Muscle of arm (tissue), 14 donors: ENCODE measurements at places on chromosomes 11 and 22.
A peak's percentile ranks its signal among the peaks of the same experiment; 100 is the strongest.

- no peak for DNase-seq
These were observed 30.4 kb downstream of the USH1C start for GRCh38 chr11:17513853-17514252.

DNA sequence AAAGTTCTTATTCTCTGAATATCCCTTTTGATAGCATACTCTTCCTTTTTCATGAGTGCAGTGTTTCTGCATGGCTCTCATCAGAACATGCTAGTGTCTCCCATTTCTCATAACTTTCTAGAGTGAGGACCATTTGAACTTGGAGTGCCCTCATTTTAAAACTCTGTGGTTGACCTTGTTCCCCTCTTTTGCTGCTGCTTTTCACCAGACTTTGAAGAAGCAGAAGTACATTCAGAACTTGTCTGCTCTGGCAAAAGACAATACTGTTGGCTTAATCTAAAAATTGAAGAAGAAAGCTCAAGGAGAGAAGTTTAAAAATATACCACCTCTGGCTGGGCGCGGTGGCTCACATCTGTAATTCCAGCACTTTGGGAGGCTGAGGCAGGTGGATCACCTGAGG lies 35.0 kb downstream of the PPARA start:
- DNase-seq, result no peak

GRCh38 chr11:27699242-27699925 lies 871 bp downstream of the BDNF start:
- DNase-seq, result no peak

DNA sequence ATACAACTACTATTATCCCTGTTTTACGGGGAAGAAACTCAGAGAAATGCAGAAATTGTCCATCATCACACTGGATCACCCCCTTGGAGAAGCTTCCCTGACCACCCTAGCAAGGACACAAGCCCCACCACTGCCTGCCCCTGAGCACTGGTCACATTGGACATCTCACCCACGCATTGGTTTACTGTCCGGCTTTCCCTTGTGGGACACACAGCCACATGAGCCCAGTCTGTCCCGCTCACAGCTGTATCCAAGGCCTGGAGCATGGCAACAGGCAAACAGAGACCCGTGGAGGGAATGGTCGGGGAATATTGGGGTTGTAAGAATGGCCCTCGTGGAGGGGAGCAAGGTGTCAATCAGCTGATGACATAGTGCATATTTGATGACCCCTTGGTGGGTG lies 42.7 kb upstream of the FGF3 start:
- no peak for DNase-seq

DNA sequence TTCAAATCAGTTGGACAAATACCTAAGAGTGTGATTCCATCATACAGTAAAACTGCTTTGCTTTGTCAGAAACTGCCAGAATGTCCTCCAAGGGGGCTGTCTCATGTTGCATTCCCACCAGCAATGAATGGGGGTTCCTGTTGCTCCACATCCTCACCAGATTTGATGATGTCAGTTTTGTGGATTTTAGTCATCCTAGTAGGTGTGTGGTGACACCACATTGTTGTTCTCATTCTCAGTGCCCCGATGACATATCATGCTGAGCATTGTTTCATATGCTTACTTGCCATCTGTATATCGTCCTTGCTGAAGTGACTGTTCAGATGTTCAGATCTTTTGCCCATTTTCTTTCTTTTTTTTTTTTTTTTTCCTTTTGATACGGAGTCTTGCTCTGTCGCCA lies 37.0 kb downstream of the CDPF1 start:
- no peak for DNase-seq

- no peak for DNase-seq
These were observed 6.2 kb downstream of the EIF3L start for GRCh38 chr22:37855462-37855861.

- peak; percentile 49 for DNase-seq
These were observed at the start of gene C11orf97 for GRCh38 chr11:94511932-94512781. TSS of gene C11orf97 (plus strand) at chr11:94512461. CDS start at chr11:94512529, 68 bp downstream.

DNA sequence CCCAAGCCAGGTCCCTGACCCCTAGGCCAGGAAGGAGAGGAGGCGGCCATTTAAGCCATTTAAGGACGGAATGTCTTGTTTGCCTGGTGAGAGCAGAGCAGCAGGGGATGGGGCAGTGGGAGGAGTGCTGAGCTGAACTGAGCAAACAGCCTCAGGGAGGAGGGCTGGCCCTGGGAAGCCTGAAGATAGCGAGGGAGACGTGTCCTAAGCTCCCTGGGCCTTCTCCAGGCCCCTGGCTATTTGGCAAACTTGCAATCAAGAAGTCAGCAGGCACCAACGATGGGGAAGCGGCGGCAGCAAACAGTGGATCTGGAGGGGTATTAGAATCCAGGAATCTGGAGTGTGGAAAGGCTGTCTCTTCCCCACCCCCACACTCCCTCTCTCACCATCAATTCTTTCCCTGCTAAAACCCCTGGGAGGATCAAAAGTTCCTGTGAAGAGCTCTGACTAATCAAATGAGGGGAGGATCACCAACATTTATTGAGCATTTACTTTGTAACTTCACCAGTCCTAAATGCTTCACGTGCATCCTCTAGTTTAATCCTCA lies 8.8 kb downstream of the BCL9L start:
- no peak for DNase-seq

DNA sequence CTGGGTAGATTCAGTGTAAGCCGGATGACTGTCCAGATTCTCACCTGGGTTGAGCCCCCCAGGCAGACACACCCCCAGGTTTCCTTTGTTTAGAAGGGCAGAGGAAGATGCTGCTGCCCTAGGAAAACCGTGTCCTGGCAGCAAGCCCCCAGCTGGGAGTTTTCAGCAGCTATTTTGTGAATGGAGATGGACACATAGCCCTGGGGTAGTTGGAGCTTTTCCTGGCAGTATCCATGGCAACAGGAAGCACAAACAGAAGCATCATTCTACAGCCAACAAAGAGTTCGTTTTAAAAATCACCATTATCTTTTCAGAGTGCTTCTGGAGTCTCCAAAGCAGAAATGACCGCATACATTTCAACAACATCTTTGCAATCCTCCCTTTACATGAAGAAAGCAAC lies 245.5 kb downstream of the BRD1 start:
- DNase-seq, result no peak

- DNase-seq, result peak; percentile 59
These were observed 4.9 kb downstream of the ADORA2A start for GRCh38 chr22:24432059-24432853.

- no peak for DNase-seq
These were observed 357.2 kb upstream of the NARS2 start for GRCh38 chr11:78931891-78932290.

DNA sequence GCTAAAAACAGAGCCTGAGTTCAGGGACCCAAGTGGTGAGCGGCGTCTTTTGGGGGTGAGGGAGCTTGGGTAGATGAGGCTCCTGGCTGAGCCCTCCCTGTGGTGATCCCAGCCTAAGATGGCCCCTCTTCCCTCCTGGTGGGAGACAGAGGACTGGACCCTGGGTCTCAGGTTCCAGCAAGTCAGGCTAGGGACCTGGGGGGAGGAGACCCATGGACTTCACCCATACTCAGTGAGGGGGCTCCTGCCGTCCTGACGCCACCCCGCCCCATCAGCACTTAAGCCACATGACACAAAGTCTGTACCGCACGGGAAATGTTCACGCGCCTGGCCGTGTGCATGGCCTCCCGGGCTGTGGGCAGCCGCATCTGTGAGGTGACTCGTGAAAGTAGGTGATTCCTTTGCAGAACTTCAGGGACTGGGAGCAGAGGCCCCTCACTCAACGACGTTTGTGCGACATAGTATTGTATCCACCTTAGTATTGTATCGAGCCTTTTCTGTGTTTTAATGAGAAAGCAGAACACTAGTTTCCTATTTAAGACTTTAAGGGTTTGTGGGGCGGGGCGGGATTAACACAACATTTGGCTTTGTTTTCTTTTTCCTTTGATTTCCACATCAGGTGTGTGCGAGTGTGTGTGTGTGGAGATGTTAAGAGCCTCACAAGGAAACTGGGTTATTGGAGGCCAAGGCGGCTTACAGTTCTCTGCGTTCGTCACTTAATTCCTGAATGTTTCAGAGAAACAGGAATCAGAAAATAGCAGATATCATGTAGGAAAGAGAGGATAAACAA lies 18.4 kb upstream of the TMEM191C start:
- no peak for DNase-seq

DNA sequence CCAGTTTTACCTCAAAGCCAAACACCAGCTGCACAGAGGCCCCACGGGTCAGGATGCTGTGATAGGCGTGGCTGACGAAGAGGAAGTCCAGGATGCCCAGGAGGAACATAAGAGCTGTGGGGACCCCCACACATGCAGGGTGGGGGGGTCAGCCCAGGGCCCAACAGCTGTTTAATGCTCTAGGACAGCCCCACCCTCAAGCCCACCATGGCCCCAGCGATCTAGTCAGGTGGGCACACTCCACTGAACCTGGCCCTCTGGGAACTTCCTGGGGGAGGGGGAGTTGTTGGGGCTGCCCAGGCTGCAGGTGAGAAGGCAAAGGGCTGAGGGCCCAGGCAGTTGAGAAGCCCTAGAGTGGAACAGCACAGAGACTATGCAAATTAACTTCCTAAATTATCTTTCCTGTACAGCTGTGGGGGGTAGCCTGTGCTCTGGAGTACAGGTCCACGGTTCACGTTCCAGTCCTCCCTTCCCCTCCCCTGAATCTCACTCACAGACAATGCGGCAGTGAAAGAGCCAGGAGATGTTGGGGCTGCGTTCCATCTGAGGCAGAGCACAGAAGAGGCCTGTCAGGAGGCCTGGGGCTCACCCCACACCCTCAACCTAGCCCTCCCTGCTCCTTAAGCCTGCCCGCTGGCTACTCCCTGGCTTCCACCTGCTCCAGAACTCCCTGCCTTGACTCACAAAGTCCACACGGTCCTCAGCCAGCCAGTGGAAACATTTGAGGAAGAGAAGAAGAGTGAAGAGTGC lies 1.9 kb downstream of the SYVN1 start:
- no peak for DNase-seq

GRCh38 chr11:45079943-45080719 lies 66.3 kb upstream of the PRDM11 start:
- DNase-seq, result no peak

GRCh38 chr22:22218302-22218701 lies 26.3 kb upstream of the VPREB1 start:
- DNase-seq, result no peak

GRCh38 chr22:49367041-49367697 lies 460.5 kb downstream of the BRD1 start:
- DNase-seq, result no peak

GRCh38 chr22:27756212-27756660 lies 45.3 kb downstream of the MN1 start:
- no peak for DNase-seq

- DNase-seq, result no peak
These were observed 1.0 kb upstream of the ALKBH8 start for GRCh38 chr11:107566569-107566968.

DNA sequence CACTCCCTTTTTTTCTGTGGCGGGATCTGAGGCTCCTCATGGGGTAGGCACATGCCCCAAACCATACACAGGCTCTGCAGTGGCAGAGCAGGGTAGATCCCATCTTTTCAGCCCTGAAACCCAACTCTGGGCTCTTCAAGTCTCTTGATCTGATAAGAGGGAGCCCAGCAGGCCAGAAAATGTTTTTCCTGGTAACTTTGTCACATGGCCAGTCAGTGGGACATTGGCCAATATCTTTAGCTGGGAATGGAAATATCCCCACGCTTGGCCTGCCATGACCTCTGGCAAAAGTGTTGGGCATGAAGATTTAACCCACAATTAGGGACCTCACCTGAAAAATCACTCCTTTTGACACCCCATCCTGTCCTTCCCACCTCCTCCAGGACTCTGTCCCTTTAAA lies 8.1 kb downstream of the INPP5J start:
- DNase-seq, result no peak

DNA sequence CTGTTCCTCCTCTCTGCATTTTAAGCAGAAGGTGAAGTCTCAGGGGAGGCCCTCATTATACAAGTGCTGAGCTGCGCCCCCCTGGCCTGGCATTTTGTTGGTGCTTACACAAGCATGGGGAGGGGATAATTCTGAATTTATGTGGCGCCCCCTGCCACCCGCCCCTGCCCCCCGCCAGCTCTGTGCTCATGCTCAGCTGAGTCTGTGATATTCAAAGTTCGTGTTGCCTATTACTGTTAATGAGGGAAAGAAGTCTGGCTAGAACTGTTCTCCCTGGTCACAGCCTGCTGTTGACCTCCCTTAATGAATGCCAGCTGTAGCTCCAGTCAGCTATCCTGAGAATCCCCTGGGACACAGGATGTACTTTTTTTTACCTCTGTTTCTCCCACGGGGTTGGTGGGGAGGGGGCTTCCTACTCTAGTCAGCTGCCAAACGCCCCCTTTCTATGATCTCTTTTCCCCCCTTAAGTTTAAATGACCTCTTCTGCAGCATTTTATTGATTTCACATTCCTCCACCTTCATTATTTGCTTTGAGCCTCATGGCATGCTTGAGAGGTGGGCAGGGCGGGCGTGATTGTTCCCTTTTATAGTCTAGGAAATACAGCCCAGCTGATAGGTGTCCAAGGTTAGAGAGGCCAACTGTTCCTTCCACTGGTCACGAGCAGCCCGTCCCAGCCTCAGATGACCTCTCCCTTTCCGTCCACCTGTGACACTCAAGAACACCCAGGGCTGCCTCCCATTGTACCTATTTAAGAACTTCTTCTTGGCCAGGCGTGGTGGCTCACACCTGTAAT lies 12.2 kb downstream of the USP2 start:
- DNase-seq, result no peak

DNA sequence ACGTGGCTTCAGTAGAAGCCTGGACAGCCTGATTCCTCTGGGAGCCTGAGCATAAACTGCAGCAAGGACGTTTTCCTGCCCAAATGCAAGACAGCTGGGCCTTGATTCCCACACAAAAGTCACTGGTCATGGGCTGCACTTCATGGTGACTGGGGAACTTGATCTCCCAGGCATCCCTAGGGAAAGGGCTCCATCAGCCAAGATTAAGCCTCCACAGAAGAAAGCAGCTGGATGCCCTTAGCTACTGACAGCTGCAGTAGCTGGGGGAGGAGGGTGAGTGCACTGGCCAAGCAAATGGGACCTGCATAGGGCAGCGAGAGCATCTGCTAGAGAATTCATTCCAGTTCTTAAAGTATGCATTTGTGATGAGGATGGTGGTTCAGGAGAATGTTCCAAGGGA lies 267.4 kb upstream of the ISX start:
- DNase-seq, result peak; percentile 63

DNA sequence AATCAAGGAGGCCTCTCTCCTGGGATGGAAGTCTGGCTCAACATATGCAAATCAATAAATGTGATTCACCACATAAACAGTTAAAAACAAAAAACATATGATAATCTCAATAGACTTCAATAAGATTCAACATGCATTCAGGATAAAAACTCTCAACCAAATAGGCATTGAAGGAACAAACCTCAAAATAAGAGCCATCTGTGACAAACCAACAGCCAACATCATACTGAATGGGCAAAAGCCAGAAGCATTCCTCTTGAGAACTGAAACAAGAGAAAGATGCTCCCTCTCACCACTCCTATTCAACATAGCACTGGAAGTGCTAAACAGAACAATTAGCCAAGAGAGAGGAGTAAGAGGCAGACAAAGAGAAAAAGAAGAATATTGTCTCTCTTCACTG lies 54.0 kb upstream of the SEZ6L start:
- DNase-seq, result no peak

DNA sequence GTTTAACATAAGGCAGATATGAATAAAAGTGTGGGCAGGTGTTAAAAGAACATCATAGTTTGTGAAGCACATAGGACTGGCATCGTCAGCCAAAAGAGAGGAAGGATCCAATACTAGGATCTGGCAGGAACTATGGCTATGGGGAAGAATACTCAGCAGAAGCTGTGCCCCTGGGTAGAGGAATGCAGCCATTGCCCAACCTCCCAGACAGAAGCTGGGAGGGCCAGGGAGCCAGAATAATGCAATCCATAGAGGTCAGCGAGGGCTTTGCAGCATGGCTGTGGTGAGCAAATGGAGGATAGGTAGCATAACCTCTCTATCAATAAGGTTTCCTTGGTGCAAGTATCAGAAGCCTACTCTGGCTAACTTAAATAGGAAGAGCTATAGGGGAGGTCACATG lies 11.7 kb upstream of the CSTF3 start:
- DNase-seq, result no peak
